NCI-H1092 (cell line): ENCODE measurements at places on chromosomes 3 and 15.

- no peak for DNase-seq
Observed at GRCh38 chr15:62896969-62897486, 145.5 kb upstream of the TPM1 start.

- DNase-seq: no peak
Observed at GRCh38 chr3:64743156-64743886, 55.5 kb upstream of the ADAMTS9 start.

DNA sequence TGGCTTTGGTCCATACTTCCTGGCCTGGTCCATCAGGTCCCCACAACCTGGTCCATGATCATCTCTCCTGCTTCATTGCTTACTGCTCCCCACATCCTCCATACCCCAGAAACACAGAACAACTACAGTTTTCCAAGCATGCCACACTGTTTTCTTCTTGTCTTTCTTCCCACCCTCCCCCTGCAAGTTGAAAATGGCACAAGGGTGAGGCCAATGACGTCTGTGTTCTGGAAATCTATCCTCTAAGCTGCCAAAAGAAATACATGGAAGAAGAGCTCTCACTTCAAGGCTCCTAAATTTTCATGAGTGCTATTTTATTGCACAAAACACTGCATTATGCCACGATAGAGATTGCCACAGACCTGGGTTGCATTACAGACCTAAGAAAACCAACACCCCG, 404.4 kb downstream of the VPS13C start:
- no peak for DNase-seq

DNA sequence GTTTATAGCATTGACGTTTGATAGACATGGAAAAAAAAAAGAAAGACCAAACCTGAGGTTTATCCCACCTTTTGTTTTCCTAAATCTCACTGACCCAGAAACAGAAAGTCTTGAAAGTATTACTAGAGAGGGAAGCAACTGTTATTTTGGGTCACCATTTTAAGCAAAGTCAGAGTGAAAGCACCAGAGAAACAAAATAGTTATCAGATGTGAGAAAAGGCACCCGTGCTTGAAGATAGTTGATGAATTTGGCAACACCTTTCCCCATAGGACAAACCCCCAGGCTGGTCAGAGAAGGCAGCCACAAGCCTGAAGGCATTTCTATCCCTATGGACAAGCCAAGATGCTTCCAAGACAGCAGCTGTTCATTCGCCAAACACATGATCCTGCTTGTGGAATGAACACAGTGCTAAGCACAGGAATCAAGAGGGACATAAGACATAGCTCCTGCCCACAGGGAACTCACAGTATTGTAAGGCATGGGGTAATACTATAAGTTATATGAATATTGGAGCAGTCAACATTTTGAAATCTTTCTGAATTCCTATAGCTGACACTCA, 170.9 kb downstream of the ERC2 start:
- DNase-seq: no peak

GRCh38 chr15:64146041-64146440, 5.5 kb upstream of the SNX22 start:
- no peak for DNase-seq

- no peak for DNase-seq
Observed at GRCh38 chr15:39616731-39617455, 36.0 kb downstream of the THBS1 start.

- no peak for DNase-seq
Observed at GRCh38 chr3:45035441-45036301, 9.6 kb downstream of the CLEC3B start.

GRCh38 chr3:196225086-196225485, 8.8 kb downstream of the SLC51A start:
- no peak for DNase-seq

- DNase-seq: no peak
Observed at GRCh38 chr15:60612400-60613048, 133.6 kb upstream of the ICE2 start.

DNA sequence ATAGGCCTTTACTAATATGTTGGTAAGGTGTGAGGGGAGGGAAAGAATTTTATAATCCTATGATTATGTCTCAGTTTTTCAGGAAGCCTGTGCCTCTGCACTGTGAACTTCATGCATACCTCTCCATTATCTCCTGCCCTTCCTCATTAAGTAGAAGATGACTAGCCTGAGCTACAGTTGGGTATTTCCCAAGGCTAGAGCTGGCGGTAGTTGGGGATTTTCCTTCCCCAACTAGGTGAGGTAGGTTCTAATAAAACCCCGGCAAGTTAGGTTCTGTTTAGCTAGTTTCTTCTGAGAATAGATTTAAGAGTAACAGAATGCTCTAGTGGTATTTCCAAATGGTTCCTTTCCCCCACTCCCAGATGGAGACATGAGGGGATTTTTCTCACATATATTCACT, 414.5 kb downstream of the GRM7 start:
- DNase-seq: no peak
